ENCODE measurements at places on chromosomes 2 and 18.

DNA sequence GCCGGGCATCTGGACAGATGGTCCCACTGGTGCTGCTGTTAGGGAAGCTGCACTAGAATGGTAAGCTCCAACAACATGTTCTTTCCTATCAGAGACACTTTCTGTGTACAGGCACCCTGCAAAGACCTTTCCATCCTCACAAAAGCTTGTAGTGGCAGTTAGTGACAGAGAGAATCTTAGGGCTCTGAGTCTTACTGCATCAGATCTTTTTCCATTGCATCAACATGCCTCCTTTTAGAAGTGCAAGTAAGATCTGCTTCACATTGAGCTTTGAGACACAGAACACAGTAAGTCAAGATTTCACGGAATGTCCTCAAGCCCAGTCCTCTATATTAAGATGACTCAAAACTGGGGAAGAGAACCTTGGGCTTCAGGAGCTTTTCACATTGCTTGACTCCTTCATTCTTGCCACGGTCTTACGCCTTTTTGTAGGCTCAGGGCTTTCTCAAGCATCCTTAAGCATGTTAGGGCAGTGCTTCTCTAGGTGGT is 52.6 kb downstream of the ARL4C start:
- DNase-seq: no peak

GRCh38 chr2:37923308-37924055 is 1.6 kb upstream of the RMDN2 start:
- no peak for DNase-seq

DNA sequence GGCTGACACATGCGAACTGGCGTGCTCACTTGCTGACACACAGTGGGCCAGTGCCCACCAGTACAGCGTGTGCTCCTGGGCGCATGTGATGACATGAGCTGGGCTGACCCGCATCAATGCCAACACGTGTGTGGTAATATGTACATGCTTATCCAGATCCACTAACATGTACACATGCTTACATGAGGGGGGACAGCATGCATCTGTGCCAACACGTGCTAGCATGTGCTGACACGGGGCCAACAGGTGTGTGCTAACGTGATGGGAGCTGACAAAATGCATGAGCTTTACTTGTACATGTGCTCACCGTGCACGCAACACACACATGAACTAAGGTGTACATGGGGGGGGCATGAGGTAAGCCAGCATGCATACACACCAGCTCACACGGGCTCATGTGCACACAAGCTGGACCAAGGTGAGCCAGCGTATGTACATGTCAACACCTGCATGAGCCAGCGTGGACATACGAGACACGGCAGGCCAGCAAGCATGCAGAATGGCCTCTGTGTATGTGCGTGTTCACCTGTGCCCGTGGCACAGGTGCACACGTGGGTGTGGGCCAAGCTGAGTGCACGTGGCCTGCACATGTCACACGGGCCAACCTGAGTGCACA is 28.5 kb downstream of the GPC1 start:
- DNase-seq: no peak

GRCh38 chr18:42165922-42166513 is 211.0 kb downstream of the PIK3C3 start:
- no peak for DNase-seq

DNA sequence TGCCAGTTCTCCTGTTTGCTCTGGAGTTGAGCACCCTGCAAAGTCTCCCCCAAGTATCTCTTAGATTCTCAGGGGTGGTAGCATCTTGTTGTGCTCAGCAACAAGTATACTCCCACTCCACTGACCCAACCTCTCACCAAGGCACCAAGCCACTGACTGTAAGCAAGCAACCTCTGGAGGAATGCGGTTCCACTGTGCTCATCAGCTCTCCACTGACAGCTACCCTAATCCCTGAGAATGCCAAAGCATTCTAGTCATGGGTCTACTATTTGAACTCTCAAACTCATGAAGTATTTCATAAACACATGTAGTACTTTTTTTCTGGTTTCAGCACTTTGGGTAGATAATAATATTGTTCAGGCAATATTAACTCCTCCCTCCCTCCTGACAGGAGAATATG is 170.0 kb downstream of the EPHA4 start:
- DNase-seq: no peak

DNA sequence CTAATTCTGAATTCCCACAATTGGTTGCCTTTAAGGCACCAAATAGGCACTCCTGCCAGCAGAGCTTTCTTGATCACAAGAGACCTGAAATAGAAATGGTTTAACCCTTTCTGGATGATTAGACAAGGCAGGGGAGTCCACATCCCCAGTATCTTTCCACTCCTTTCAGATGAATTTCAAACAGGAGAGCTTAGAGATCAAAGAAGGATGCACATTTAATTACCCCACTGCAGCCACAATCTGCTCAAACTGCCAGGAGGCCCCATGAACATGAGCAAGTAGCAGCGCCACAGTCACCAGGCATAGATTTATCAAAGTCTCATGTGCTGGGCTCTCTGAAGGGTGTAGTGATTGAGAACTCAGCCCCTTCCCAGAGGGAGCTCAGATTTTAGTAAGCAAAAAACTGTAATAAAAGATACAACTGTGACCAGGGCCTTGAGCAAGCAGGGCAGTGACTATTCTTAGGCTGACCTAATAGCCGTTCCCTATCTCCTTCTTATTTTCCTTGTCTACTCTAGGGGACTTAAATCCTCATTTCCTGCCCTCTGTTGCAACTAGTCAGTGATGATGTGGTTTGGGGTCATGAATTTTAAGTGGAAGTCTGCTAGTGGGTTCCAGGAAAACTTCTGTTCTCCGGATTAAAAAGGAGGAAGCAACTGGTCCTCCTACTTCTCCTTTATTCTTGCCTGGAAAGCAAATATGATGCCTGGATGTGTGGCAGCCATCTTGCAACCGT is 53.7 kb downstream of the SLC4A3 start:
- no peak for DNase-seq

GRCh38 chr2:217722883-217723472 is 279.8 kb downstream of the TNS1 start:
- no peak for DNase-seq
